Left ventricle myocardium superior (tissue), 1 donor: ENCODE measurements at places on chromosomes 13 and 19. TPM values are rescaled to one million over a fixed set of nuclear protein-coding genes. Genes with fewer than 3 reads are reported as not detected.
A peak's percentile ranks its signal among the peaks of the same experiment; 100 is the strongest.

GRCh38 chr13:25689539-25689938 lies 317.8 kb downstream of the ATP8A2 start:
- DNase-seq: no peak

- no peak for DNase-seq
Observed at GRCh38 chr13:50340146-50340545, 324.9 kb downstream of the KCNRG start.

GRCh38 chr19:48436586-48436985 lies 9.2 kb upstream of the GRWD1 start:
- no peak for DNase-seq

DNA sequence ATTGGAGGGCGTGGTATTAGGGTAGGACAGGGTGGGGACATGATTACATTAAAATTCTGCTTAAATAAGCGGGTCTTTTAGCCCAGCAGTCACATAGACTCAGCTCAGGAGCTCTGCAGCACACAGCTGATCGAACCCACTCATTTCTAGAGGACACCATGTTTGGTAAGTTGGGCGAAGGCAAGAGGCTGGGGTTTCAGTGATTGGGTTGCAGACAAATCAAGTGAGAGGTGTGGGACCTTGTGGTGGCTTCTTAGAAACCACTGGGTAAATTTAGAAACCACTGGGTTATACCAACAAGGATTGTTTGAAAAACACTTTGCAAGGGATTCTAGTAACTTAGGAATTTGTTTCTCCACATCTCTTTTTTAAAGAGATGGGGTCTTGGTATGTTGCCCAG lies at the start of gene LEUTX:
TSS of gene LEUTX (plus strand) at position 92 of the 400 bp plus-strand sequence. CDS start at position 159, 67 bp downstream.
- DNase-seq: no peak

GRCh38 chr13:76921516-76921915 lies 26.8 kb upstream of the ACOD1 start:
- no peak for DNase-seq

DNA sequence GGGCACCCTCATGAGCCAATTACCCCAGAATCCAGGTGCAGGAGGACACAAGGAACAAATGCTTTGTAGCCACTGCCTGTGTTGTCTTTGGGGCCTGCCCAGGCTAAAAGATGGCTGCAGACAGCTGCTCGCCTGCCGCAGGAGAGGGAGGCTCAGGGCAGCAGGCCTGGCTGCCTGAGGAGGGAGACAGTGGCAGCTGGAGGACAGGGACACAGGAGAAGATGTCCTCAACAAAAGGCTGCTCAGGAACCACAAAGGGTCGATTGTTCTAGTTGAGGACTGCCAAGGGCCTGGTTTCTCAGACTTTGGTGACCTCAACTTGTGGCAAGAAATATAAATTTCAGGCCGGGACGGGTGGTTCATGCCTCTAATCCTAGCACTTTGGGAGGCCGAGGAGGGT lies 7.6 kb downstream of the SIRT2 start:
- DNase-seq: no peak

DNA sequence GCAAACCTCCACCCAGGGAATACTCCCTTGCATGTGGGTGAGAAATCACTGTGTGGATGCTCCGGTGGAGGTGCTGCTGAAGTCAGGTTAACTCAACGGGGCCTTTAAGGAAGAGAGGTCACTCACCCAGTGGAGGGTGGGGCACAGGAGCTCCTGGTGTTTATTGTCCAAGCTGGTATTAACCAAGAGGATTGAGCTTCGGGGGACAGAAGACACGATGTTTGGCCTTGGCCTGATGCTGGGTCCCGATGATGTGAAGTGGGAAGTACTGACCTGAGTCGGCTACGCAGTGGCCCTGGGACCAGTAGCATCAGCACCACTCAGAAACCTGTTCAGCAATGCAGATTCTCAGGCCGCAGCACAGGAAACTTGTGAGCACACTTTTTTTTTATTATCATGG lies 85.7 kb upstream of the WASF3 start:
- no peak for DNase-seq

- DNase-seq: no peak
Observed at GRCh38 chr19:17720440-17720839, 1.2 kb downstream of the MAP1S start.

- no peak for DNase-seq
Observed at GRCh38 chr19:36528921-36529518, 949 bp upstream of the ZNF260 start.

- DNase-seq: peak; percentile 41
Observed at GRCh38 chr13:102399791-102400674, 1.8 kb downstream of the FGF14 start.

- no peak for DNase-seq
Observed at GRCh38 chr13:50829896-50830295, 13.6 kb downstream of the DLEU7 start.

DNA sequence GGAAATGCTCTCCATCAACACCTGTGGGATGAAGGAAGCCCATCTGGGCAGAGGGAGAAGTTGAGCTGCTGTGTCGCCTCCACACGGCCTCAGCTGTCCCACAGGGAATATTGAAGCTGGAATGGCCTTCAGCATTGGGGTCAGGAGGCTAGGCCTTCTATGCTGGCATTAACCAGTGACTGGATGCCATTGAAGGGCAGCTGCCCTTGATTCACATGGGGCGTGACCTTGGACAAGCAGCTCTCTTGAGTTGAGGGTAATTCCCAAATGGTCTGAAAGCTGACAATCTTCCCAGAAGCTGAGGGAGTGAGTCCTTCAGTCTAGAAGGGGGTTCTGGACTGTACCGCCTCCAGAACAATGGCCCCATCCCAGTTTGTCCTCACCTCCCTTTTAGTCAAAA lies 6.7 kb downstream of the BCL3 start:
- no peak for DNase-seq

ZNF578 gene
- total RNA-seq: 2.2 TPM

HRC gene
- total RNA-seq: 868 TPM

GJA3 gene
- total RNA-seq: 17.9 TPM

AP1M1 gene
- total RNA-seq: 39.1 TPM

EFNB2 gene
- total RNA-seq: 9.2 TPM

SYNE4 gene
- total RNA-seq: 0.30 TPM

ZNF835 gene
- total RNA-seq: 6.3 TPM

ZNF506 gene
- total RNA-seq: 9.7 TPM

ZNF667 gene
- 5.6 TPM for total RNA-seq
